ENCODE measurements at places on chromosomes 3 and 15.
A peak's percentile ranks its signal among the peaks of the same experiment; 100 is the strongest.

DNA sequence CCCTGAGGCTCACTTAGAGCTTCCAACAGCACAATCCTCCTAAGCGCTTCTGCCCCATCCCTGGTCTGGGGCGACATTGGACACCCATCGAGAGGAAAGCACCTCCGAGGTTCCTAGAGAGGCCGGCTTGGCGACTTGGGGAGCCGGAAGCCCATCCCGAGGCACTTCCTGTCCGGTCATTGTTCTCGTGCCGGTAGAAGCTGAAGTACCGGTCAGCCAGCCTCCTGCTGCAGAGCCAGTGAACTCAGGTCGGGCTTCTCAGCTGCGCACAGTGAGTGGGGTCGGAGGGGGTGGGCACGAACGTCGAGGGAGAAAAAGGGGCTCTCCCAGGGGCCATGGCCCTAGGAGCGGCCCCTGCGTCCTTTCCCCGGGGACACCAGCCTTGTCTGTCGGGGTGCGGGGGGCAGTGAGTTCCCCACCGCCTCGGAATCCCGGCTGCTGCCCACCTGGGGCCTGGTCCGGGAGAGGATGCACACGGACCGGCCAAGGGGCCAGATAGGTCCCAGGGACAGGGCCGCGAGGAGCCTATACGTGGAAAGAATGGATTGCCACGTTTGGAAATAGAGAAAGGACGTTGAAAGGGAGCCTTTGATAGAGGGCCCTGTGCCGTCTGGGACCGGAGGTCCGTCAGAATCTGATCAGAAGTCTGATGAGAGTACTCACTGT lies at the start of gene ZNF35:
Gene ZNF35, plus strand, starts transcription at position 169 of the 666 bp plus-strand sequence. CDS start 2,336 bp downstream, outside the sequence.
- peak; percentile 77 for DNase-seq

GRCh38 chr3:141524988-141525387 lies 38.2 kb downstream of the RASA2 start:
- DNase-seq: no peak

GRCh38 chr3:146169891-146170290 lies 8.9 kb upstream of the PLOD2 start:
- no peak for DNase-seq

DNA sequence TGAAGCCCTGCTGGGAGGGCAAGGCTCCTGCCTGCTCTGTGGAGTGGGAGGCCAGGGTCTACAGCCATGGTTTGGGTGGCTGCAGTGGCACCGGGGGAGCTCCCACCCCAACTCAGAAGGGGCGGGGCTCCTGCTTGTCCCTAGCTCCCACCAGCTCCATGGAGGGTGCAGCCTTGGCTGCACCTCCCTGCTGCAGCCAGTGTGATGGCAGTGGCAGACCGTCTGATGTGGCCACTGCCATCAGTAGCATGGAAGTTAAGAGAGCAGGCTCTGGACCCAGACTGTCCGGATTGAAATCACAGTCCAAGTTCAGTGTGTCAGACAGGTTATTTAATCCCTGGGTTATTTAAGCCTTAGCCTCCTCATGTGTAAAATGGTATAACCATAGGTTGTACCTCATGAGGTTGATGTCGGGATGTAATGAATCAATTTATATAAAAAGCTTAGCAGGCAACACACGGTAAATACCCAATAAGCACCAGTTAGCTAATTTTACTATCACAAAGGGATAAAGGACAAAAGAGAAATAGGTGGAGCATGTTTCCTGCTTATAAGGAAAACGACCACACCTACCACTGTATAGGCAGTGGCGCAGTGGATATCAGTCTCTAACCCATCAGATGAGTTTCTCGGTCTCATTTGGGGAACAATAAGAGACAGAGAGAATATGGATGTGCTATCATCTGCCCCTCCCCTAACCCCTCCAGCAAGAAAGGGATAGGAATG lies 13.1 kb upstream of the NR1I2 start:
- no peak for DNase-seq

DNA sequence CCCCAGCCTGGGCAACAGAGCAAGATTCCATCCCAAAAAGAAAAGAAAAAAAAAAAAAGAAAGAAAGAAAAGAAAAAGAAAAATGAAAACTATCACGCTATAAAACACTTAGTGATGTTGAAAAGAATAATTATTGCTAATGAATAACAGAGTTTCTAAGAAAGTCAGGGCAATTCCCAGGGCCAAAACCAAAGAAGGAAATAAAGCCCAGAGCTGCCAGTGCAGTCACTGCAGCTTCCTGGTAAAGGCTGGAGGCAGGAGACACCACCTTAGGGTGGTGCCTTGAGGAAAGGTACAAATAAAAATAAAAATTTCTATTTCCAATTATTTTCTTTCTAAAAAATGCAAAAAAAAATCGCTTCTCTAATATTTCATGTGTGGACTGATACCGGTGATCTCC lies 19.7 kb upstream of the UACA start:
- DNase-seq: no peak

- no peak for DNase-seq
Observed at GRCh38 chr15:95457520-95457919, 873.0 kb upstream of the NR2F2 start.

GRCh38 chr15:29731865-29732264 lies 90.4 kb downstream of the TJP1 start:
- DNase-seq: no peak

- DNase-seq: no peak
Observed at GRCh38 chr3:116524453-116525210, 79.3 kb upstream of the LSAMP start.

GRCh38 chr3:113684271-113684819 lies 12.1 kb downstream of the USF3 start:
- DNase-seq: no peak

- no peak for DNase-seq
Observed at GRCh38 chr15:74011610-74012009, 17.1 kb downstream of the PML start.

DNA sequence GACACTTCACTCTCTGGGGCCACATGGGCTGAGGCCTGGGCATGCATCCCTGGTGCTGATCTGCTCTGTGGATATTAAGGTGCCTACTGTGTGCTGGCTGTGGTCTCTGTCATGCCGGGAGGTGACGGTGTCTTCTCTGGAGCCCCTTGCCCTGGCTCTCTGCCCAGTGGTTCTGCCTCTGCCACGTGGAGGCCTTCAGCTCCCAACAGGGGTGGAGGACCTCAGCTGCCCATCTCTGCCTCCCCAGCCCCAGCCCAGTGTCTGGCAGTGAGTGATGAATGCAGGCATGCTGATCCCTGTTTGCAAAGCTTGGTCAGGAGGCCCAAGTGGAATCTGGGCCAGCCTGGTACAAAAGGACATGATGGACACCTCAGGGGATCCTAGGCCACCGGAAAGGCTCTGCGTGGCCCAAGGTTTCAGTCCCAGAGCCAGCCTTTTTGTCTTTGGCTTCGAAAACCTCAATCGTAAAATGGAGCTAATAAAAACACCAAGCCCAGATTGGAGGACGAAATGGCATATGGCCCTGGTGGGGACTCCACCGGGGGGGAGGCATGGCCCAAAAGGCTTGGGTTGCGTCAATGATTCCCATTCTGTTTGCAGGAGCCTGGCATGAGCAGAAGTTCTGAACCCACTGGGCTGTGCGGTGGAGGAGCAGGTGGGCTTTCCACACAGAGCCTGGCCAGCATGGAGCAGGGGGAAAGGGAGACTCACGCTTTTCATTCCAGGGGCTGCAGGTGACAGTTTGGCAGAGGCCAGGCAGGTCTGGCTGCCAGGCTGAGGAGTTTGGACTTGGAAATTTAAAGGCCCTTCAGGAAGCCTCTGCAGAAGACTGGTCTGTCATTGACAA lies 54.7 kb upstream of the KLF13 start:
- no peak for DNase-seq

DNA sequence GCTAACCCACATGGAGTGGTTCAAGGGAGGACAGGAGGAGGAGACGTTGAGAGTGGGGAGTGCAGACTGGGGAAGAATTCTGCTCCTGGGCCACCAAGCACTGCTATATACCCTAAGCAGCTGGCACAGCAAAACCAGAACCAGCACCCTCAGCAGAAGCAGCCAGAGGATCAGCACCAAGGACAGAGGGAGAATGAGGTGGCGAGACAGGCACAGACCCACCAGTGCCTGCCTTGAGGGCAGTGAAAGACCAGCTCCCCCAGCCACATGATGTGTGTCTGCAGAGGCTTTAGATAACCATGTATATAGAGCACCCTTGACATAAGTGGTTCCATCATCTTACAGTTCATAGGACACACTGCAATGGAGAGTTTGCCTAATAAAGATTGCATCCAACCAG lies 319.0 kb downstream of the GABRB3 start:
- no peak for DNase-seq

DNA sequence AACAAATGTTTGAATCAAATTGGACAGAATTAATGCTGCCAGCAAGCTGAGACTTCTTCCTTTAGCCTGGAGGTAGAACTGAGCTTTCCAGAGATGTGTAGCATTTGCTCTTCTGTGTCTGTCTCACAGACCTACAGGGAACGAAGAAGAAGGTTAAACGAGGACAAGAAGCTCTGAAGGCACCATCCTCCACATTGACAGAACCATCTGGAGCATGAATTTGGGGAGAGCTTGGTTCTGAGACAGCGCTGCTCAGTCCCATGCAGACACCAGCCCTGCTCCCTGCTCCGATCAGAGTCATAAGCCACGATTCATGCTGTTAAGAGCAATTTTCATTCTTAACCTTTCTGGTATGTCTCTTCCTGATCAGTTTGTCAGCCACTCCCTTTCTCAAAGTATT lies 7.7 kb upstream of the KY start:
- DNase-seq: no peak

- DNase-seq: no peak
Observed at GRCh38 chr3:97927704-97928103, 44.5 kb downstream of the RIOX2 start.

DNA sequence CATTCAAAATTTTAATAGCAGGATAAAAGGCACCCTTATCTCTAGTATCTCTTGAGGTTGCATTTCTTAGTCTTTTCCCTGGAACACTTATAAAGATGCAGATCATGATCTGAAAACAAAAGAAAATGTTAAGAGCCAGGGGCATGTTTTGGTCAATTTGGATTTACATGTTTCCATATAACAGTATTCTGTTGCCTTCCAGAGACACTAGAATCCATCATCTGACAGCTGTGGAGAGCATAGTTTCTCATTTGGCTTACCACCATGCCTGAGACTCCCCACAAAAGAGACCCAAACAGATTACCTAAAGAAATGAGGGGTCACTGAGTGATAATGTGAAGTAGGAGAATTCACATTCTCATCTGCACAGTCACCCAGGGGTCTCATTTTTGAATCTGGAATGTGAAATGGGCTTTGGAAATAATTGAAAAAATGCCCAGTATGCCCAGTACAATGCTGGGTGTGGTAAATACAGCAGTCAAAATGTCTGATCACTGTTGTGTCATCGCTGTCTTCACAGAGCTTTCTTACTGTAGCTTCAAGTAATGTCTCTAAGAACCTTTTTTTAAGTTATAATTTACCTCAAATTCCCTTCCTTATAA lies 79.9 kb upstream of the ZBTB20 start:
- no peak for DNase-seq

DNA sequence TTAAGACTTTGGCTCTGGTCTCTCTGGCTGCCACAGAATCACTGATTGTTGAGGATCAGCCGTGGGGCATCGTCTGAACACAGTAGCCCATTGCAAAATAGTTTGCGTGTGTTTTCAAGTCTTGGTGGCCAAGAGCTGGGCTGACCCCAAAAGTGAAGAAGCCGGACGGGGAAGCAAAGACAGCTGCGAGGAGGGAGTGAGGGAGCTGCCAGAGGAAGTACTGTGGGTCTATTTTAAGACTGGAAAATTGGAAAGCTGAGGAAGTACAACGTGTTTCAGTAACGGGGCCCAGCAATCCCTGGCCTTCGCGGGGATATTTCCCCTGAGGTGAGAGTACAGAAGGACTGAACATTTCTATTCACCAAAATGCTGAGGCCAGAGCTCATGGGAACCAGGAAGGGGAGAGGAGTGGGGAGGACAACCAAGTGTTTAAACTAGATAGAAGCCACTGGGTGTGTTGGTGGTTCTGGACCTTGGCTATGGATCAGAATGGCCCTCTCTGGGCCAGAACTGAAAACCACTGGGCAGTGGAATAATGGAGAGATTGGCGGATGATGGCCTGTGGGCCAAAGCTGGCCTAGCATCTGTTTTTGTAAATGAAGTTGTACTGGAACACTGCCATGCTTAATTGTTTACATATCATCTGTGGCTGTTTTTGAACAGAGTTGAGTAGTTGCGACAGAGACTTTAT lies 34.1 kb upstream of the LIMD1 start:
- DNase-seq: peak; percentile 77
